ENCODE measurements at places on chromosomes 11 and 22. TPM values are rescaled to one million over a fixed set of nuclear protein-coding genes. Genes with fewer than 3 reads are reported as not detected.

The GRM5 gene
- polyA plus RNA-seq, result not detected

The NRGN gene
- 1.3 TPM for polyA plus RNA-seq

GRCh38 chr11:100639140-100639539 lies 47.9 kb upstream of the ARHGAP42 start:
- DNase-seq, result no peak

DNA sequence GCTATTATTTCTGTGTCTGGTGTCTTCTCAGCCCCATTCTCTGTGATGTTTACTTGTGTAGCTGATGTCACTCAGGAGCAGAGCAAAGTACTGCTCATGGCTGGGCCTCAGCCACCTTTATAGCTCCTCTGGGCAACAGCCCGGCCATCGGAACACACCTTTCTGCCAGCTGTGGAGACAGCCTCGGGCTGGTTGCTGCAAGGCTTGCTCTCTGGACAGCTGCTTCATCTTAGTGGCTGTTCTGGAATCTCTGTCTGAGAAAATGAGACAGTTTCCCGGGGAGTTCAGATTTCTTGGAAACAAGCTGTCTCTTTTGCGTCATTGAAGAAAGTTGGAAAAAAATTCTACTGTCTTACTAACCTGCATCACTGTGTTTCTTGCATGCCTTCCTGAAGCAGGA lies 20.0 kb downstream of the THY1 start:
- DNase-seq, result no peak

- DNase-seq, result no peak
Measured at GRCh38 chr11:123255909-123256308, 60.9 kb upstream of the CLMP start.

The SCT gene
- polyA plus RNA-seq, result not detected

All from naive B cell (primary cell).